ENCODE measurements at places on chromosomes 12 and 14. TPM values are rescaled to one million over a fixed set of nuclear protein-coding genes. Genes with fewer than 3 reads are reported as not detected.

DNA sequence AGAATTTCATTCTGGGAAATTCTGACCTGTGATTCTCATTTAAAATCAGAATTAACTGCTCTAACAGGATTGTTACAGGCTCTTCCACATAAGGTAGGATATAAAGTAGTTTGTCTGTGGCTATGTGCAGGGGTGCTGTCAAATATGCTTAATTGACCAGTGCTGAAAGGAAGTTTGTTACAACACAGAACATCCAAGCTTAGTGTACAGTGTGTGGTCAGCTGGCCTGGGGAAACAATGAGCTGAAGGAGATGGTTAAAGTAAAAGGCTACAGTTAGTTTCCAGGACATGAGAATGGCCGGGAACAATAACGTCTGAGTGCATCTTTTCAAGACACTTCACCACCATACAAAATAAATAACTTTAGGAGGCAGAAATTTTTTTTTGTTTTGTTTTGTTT lies 68.0 kb downstream of the PKP2 start:
- DNase-seq: no peak

DNA sequence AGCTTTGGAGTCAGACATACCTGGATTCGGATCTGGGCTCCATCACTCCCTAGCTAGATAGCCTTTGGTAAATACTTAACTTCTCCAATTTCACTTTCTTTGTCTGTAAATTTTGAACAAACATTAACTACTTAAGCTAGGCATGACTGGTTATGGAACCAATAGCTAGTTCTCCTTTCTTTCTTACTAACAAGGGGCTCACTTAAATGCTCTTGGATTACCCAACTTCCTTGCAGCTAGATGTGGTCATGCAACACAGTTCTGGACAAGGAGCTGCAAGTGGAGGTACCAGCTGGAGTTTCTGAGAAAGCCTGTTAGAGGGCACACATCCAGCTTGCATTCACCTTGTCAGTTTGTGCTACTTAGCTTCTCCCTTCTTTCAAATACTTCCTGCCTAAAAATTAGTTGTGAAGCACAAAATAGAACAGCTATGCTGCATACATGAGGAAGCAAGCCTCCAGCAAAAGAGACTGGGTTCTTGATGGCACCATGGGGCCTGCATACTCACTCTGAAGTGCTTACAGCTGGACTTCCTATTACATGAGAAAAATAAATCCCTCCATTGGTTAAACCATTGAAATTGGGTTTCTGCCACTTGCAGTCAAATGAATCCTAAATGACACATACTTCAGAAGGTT lies 210.1 kb upstream of the EEA1 start:
- no peak for DNase-seq

DNA sequence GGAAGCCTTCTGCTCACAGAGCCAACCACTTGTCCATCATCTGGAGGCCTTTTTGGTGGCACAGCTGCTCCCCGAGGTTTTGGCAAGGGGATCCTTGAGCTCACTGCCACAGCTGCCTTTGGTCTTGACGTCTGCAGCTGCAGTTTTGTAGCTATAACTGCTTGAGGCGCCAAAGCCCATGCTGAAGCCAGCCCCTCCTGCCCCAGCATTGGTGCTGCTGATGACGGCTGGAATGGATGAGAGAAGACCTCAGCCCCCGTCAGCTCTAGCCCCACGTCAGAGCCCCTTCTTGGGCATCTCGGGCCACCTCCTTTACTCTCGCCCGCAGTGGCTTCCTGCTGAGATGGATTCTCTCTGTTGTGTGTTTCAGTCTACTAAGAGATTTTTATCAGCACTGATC lies 12.3 kb upstream of the KRT74 start:
- DNase-seq: no peak

DNA sequence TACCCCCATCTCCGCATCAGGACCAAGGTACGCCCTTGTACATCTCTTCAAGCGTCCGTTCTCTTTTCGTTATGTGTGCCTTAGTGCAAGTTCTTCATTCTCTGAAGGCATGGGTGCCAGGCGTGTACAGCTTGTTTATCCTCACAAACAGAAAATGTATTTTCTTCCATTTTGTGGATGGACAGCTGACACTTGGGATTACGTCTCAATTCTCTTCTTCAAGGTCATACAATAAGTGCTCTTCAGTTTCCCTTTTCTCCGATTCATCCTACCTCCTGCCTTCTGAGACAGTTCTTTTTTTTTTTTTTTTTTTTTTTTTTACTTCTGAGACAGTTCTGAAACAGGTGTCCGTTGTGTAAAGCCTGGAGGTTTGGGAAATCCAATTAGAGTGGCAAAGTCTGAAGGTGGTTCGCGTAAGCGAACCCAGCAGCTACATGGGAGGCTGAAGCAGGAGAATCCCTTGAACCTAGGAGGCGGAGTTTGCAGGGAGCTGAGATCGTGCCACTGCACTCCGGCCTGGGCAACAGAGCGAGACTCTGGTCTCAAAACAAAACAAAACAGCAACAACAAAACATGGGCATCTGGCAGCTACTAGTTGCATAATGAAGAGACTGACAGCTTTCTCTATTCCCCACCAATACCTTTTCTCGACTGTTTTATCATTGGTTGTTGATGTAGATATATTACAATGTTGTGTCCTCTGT lies 734 bp downstream of the COX6A1 start:
- no peak for DNase-seq

The CRACR2A gene
- total RNA-seq: 18.4 TPM

DNA sequence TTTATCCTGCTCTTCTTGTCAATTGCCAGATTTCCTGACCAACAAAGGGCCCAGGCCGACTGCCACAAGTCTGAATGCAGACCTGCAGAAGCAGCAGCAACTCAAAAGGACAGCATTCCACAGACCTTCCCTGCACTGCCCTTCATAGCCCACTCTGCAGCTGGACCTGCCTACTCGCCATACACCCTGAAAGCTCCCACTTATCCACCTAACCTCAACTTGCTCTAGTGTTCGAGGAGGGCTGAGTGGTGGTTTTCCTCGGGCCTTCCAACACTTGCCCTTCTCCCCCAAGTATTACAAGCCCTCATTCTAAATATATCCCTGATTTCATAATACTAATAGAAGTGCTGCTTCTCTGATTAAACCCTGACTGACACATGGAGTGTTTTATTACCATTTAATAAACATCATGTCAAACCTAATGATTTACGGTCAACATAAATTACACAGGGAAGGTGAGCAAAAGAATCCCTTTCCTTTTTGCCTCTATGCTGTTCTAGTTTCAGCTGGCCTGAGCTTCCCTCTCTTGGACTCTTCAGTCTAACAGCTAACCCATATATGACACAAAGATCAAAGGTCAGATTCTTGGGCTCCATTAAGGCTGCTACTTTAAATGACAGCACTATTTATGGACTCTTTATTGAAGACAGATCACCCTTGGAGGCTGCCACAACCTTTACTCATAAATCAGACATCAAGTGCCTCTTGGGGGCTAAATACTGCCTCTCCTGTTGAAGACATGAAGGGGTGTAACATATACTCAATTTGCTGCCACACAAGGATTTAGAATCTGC lies 1546.9 kb upstream of the TMEM132C start:
- no peak for DNase-seq

- DNase-seq: no peak
These were observed 1.2 kb downstream of the ADAMTS20 start for GRCh38 chr12:43550831-43551271.

DNA sequence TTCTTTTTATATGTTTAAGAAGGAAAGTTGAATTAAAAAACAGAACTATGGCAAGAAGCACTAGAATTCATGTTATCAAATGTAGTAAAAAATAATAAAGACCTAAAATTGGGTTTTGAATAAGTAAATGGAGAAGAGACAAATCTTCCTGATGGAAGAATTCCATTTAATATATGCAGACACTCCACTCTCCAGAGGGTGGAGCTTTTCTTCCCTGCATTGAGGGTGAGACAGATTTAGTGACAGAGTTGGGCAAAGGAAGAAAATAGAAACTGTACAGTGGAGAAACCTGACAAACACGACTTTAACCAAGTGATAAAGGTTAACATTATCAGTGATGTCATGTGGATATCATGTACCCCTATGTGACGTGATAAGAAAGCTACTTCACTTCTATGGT lies 217.6 kb downstream of the PRKD1 start:
- DNase-seq: no peak

Measured in HCT116 (cell line).